Activated CD8-positive, alpha-beta memory T cell treated with anti-CD3 and anti-CD28 coated beads, Interleukin-2, amount 10 ng/mL, durations not matched to agents 7 days and 5 days (primary cell): ENCODE measurements at places on chromosomes 13 and 19. TPM values are rescaled to one million over a fixed set of nuclear protein-coding genes. Genes with fewer than 3 reads are reported as not detected.

DNA sequence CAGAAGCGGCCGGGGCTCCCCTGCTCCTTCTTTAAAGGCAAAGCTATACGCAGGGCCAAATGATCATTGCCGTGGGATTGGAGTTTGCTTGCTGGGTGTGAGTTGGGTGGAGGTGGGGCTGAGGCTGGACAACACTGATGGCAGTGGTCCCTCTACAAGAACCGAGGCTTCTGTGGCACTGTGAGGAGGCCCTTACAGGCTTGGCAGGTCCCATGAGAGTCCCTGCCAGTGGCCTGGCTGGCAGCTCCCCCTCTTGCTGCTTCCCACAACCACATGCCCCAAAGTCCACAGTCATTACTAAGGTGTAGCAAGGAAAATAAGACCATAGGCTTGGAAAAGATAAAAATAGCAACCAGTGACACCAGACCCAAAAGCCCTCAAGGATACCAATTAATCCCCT is 98.4 kb downstream of the ANKRD10 start:
- no peak for DNase-seq

Gene KLK2
- 0.29 TPM for total RNA-seq

DNA sequence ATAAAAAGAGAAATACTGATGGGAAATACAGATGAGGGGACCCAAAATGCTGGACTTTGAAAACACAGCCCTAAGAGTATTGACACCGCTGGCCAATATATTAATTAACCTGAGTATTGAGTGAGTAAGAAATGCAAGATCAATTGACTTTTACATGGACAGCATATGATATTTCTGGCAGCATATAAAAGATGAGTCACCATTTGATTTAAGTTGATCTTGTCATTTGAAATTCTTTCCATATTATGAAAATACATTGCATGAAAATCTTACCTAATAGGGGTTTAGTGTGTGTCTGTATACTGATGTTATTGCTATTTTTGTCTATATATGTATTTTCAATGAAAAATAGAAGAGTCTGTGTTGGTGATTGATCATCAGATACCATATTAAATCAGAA is 619.6 kb downstream of the KCTD12 start:
- DNase-seq, result no peak

Gene ZNF490
- 14.0 TPM for total RNA-seq

DNA sequence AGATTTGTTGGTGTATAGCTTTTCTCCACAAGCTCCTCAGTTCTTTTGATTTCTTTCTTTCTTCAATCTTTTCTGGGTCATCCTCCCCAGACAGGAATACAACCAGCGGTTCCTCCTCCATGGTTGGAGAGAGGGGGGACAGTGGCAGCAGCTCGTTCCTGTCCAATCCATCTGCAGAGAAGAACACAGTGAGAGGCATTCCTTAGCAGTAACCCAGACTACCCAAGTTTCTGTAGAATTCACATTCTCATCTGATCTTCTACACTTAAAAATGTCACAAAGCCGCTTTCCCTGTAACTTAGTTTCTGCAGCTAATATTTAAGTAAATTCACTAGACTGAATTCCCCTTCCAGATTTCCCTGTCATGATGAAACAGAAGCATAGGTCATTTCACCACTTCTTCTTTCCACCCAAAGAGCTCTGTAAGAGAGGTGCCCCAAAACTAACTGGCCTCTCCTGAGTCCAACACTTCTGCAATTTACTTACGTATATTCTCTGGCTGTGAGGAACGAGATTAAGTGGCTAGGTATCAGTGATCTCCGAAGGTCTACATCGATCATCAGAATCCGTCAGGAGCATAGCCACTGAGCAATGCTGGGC is 171.9 kb downstream of the TBC1D4 start:
- DNase-seq, result no peak

Gene TMEM38A
- total RNA-seq, result 0.88 TPM

Gene ZNF132
- 5.4 TPM for total RNA-seq

Gene ADGRE2
- total RNA-seq, result 0.49 TPM
